Ammon's horn (tissue), 1 donor: ENCODE measurements at places on chromosomes 1 and 21.

DNA sequence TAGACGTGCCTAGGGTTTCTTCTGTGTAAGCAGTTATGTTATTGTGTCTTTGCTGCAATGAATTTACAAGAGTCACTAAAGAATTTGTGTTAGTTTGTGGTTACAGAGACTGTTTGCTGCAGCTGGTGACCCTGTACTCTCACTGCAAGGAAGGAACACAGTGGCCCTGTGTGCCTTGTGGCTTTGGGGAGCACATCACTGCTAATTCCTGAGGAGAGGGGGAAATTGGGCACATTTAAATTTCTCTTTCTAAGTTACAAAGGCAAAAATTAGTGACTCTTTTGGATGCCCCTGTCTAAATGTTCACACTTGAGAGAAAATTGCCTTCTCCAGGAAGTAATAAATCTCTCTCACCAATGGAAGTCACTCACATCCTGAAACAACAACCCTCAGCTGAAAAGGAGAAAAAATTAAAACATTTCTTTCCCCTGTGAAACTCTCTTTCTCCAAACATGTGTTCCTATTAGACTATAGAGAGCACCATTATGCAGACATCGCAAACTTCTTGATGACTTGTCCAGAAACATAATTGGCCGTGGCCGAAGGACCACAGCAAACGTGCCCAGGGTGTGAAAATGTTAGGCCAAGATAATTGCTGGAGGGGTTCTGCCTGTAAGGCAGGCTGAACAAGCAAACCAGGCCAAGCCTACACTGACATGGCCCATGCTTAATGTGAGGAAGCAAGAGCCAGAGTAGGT is 32.3 kb upstream of the SPAG17 start:
- DNase-seq = no peak

DNA sequence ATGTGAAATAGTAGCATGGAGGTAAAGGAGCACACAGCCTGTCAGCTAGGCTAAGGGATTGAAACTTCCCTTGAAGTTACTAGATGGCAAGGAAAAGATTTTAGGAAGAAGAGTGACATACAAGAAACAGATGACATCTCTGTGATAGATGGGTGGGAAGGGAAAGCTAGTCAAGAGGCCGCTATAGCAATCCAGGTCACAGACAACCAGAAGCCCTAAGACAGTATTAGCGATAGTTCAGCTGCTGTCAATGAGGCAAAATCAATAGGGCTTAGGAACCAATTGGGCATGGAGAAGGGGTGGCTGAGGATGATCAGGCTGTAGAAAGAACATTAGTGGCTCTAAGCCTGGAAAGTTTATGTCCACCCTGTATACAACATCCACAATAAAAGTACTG is 111.1 kb downstream of the GLUL start:
- no peak for DNase-seq

DNA sequence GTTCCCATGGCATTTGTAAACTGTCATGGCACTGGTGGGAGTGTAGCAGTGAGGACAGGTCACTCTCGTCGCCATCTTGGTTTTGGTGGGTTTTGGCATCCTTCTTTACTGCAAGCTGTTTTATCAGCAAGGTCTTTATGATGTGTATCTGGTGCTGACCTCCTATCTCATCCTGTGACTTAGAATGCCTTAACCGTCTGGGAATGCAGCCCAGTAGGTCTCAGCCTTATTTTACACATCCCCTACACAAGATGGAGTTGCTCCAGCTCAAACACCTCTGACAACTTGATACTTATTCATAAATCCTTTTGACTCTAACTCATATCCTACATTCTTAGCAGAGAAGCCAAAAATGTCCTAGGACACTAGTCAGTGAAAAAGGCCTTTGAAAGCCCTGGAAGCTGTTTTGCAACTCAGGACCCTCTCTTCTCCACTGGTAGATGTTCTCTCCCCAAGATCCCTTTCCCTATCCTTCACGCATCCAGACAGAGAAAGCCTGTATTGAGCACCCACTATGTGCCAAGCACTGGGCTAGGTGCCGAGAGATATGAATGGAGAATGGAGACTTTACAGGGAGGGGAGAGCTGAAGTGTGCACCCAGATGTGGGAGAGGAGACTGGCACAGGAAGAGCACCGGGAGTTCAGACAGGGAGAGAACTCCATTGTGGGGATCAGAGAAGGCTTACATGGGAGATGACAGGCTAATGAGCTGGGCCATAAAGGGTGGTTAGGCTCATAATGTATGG is 6.7 kb upstream of the CSRP1 start:
- no peak for DNase-seq

GRCh38 chr1:52880206-52880605 is 37.6 kb downstream of the ZYG11A start:
- no peak for DNase-seq

GRCh38 chr1:150233359-150234308 is 2.3 kb downstream of the ANP32E start:
- DNase-seq = peak; percentile 12

DNA sequence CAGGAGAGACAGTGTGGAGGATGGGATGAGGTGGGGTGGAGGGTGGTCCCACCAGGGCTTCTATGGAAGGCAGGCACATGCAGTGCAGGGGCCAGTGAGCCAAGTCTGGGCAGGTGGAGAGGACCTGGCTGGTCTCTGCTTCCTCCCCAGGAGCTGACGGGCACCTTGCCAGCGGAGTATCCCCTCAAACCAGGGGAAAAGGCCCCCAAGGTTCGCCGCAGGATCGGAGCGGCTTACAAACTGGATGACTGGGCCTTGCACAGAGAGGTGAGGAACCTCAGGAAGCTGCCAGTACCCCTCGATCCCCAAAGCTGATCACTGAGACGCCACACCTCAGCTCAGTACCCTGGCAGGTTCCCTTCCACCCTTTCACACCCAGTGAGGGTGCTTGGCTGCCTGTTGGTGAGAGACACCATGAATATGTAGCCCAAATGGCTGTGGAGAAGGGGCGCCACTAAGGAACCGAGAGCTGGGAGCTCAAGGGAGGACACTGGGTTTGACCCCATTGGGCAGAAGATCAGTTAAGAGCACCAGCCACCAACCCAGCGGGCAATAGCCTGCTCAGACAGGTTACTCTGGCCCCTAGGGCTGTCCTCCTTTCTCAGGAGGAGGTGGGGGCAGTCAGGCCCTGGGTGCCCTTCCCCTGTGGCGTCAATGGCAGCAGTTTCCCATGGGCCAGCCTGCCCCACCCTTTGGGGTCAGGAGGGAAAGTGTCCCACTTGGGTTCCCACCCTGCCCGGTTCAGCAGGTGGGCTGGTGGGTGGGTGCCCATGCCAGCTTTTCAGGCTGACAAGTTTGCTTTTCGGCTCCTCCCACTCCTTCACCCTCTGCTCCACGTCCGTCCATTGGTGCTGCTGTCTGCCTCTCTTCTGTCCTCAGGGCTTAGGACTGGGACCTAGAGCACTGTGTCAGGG is 5.5 kb downstream of the INAVA start:
- DNase-seq = no peak

- no peak for DNase-seq
Measured at GRCh38 chr1:241645199-241645598, 5.0 kb upstream of the CHML start.

DNA sequence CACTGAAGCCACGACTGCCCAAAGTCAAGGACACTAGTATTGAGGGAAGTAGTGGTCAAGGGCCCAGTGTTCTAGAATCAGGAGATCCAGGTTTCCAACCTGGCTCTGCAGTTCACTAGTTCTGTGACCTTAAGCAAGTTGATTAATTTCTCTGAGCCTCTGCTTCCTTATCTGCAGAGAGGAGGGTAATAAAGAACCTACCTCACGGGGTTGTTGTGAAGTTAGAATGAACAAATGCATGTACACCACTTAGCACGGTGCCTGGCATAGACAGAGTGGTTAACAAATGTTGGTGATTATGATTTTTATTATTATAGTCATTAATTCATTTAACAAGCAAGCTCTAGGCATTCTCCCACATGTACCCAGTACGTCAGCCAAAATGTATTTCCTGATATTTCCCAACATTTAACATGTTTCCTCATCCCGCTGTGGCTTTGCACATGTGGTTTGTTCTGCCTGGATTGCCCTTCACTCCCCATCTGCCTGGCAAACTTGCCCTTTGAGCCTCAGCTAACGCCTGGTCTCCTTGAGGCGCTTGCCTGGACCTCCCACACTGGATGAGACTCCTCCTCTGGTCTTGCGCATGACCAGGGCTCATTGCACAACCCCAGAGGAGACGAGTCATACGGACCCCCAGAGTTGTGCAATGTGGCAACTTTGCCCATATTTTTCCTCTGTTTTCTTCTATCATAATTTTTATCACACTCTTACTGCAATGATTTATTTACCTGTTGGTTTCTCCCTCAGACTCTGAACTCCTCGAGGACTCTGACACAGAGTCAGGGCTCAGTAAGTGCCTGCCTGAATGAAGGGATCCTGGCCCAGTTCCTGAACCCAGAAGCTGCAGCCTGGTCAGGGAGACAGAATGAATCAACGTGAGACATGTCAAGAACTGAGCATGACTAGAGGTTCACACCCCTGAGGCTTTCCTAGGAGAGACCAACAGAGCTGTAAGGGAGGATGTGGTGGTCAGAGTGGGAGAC is 20.7 kb upstream of the MFSD2A start:
- peak; percentile 62 for DNase-seq

- DNase-seq = no peak
Measured at GRCh38 chr1:43292216-43292615, 6.8 kb upstream of the C1orf210 start.

DNA sequence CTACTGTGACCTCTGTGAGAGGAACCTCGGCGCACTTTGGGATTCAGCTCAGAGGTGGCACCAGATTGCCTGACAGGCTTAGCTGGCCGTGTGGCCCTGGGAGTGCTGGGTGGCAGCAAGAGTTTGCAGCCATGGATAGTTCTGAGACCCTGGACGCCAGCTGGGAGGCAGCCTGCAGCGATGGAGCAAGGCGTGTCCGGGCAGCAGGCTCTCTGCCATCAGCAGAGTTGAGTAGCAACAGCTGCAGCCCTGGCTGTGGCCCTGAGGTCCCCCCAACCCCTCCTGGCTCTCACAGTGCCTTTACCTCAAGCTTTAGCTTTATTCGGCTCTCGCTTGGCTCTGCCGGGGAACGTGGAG is 67.5 kb downstream of the DISC1 start:
- peak; percentile 76 for DNase-seq

DNA sequence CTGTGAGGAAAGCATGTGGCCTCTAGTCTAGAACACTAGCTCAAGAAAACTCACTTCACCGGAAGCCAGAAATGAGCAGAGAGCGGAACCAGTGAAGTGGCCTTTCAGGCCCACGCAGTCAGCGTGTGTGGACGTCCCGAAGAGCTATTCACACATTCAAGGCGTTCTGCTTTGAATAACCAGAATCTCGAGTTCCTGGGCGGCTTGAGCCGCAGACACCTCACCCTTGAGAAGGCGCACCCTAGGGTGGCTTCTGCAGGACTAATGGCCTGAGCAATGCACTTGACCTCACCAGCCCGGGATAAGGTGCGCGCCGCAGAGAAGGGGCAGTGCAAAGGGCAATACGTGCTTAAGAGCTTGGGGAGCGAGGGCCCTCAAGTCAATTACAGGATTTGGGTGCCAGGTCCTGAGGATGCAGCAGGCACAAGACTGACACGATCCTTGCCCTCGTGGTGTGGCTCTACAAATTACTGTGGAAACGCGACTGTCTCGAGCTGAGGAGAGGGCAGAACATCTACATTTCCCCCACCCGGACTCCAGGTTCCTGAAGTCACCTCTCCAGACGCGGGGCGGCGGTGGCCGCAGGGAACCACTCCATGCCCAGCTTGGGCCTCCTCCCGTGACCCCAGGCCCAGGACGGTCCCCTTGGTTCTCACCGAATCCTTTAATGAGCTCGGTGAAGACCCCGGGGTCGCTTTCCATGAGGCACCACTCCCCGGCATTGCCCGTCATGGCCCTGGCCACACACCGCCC is 455 bp downstream of the UCHL5 start:
- DNase-seq = peak; percentile 25

DNA sequence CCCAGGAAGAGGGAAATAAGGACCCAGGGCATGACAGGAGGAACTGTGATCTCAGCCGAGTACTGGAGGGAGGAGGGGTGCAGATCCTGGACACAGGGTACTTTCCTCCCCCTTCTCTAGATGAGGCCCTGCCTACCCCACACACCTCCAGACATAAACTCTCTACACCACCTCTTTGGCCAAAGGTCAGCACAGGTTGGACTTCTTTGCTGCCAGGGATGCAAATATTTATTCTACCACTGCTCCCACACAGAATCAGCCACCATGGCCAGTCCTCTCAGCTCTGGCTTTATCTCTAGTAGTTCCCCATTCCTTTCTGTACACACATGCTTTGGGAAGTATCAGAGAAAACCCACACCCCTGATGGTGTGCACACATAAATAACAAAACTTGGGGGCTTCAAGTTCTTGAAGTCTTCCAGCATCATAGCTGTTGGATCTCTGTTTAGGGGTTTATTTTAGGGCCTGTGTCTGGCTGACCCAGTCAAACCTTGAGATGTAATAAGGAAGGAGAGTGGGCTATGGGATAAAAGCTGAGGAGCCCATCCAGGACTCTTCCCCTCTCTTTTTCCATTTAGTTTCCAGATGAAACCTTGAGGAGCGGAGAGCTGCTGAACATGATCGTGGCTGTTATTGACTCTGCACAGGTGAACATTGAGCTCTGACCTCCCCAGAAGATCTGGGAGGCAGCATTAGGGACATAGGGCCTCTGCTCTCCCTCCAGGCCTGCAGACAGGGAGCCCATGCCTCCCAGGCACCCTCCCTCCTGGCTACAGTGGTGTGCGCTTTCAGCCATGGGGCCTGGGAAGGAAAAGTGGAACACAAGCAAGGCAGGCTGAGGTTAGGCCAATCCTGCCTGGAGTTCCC is 6.7 kb upstream of the SLC27A3 start:
- no peak for DNase-seq

DNA sequence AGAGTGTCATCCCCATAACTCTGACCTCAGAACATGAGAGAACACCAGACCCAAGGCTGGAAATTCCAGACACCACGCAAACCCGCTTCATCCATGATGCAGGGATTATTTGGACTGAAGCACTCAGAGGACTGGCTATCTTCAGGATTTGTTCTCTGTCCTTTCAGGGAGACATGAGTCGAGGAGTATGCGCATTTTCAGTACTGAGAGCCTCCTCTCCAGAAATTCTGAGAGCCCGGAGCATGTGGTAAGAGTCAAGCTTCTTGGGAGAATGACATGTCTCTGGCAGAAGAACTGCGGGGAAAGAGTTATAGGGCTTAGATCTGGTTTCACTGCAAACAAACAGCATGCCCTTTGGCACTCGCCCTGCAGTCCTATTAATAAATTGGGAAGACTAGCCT is 6.9 kb downstream of the LAX1 start:
- no peak for DNase-seq

GRCh38 chr1:234730770-234731568 is 121.0 kb upstream of the IRF2BP2 start:
- DNase-seq = no peak

GRCh38 chr1:195866781-195867222 is 741.4 kb downstream of the KCNT2 start:
- DNase-seq = no peak

DNA sequence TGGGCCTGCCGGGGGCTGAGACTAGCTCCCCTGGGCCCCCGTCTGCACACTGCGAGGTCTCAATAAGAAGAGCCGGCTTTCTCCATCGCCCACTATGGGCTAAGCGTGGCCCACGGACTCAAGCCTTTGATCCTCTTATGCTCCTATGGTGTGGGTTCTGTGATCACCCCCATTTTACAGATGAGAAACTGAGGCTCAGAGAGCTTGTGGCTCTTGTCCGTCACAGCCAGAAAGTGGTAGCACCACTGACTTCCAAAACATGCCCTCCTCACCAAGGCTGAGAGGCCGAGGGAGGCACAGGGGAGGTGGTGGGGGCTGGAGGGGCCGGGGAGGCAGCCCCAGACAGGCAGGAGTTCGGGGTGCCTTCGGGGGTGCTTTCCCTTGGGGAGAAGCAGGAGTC is 39.0 kb upstream of the CASZ1 start:
- no peak for DNase-seq
